ENCODE measurements at places on chromosomes 1 and 21.

GRCh38 chr1:191279266-191279800 is 801.7 kb upstream of the BRINP3 start:
- DNase-seq = no peak

- DNase-seq = no peak
Observed at GRCh38 chr1:25562928-25563283, 19.5 kb downstream of the LDLRAP1 start.

GRCh38 chr1:106924360-106924759 is 132.1 kb upstream of the PRMT6 start:
- no peak for DNase-seq

- DNase-seq = no peak
Observed at GRCh38 chr1:195188821-195189220, 1419.4 kb downstream of the KCNT2 start.

DNA sequence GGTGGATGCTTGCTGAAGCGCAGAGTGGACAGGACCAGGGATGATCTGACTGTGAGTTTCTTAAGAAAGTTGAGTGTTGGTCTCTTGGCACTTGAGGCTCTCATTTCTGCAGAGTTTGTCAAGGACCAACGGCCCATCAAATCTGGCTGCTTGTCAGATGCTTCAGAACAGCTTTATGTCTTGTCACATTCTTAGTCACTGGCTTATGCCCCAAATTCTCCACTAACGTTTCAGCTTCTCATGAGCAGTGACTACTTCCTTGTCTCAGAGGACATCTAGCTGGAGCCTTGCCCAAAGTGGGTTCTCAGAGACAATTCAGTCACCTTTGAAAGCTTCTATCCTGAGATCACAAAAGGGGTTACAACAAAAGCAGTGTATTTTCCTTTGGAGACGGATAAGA is 92.3 kb downstream of the ST6GALNAC5 start:
- no peak for DNase-seq

GRCh38 chr1:245807306-245807705 is 652.5 kb downstream of the KIF26B start:
- DNase-seq = no peak

- DNase-seq = no peak
Observed at GRCh38 chr1:64948905-64949833, 17.2 kb downstream of the JAK1 start.

DNA sequence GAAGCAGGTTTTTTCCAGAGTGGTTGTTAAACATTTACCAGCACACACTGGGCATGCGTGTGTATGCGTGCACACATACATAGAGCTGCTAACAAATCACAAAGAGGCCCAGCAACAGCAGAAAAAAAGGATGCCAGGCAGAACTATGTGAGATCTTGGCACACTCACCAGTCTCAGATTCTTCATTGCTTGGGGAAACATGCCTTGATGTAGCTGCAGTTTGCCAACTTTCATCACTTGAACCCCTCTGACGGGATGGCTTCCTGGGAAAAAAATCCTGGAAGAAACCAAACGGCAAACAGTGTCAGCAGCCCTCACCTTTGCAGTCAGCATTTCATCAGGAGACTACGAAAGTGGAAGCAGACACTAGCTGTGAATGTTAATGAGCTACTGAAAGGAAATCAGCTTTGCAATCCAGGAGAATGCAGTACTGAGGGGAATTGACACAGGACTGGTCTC is 609.1 kb downstream of the KIF26B start:
- DNase-seq = no peak

DNA sequence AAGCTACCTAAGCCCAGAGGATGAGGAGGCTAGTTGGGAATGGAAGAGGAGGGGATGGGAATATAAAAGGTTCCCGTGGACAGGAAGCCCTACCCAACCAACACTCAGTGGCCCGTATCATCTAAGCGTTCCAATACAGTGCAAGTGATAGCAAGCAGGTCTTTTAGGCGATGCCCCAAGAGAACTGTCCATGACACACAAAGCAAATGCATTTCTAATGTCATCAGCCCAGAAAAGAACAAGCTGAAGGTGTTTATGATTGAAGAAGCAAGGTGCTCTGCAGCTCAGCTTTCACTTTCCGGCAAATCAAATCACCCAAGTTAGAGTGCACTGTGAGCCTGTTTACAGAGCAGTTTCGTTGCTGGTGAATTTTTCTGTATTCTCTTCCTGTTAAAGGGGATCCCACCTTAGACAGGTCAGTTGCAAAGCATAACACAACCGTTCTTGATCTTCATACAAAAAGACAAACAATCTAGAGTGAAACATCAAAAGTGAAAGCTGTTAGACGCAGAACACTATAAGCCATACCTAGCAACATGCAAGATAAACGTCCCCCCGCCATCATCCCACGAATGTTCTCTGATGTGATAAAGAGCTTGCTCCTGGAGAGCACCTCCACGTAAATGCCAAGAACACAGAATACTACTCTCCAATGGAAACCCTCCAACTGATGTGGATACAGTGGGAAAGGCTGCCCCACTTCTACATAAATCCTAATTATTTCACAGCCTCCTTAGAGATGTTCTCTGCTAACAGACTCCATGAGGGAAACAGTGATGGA is 54.0 kb downstream of the PGBD5 start:
- DNase-seq = no peak

GRCh38 chr1:9703165-9703509 is 51.6 kb downstream of the PIK3CD start:
- DNase-seq = no peak

DNA sequence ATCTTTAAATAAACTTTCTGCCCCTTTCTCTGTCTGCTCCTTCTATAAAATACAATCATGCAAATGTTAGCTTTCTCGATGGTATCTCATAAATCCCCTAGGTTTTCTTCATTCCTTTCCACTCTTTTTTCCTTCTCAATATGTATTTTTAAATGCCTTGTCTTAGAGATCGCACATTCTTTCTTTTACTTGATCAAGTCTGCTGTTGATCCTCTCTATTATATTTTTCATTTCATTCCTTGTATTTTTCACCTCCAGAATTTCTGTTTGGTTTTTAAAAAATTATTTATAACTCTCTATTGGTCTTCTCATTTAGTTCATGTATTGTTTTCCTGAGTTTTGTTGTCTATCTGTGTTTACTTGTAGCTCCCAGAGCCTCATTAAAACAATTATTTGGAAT is 36.0 kb downstream of the TNFSF4 start:
- DNase-seq = no peak

GRCh38 chr1:189706594-189706993 is 771.1 kb downstream of the BRINP3 start:
- DNase-seq = no peak

GRCh38 chr1:36829066-36829465 is 205.2 kb downstream of the GRIK3 start:
- DNase-seq = peak; percentile 96

DNA sequence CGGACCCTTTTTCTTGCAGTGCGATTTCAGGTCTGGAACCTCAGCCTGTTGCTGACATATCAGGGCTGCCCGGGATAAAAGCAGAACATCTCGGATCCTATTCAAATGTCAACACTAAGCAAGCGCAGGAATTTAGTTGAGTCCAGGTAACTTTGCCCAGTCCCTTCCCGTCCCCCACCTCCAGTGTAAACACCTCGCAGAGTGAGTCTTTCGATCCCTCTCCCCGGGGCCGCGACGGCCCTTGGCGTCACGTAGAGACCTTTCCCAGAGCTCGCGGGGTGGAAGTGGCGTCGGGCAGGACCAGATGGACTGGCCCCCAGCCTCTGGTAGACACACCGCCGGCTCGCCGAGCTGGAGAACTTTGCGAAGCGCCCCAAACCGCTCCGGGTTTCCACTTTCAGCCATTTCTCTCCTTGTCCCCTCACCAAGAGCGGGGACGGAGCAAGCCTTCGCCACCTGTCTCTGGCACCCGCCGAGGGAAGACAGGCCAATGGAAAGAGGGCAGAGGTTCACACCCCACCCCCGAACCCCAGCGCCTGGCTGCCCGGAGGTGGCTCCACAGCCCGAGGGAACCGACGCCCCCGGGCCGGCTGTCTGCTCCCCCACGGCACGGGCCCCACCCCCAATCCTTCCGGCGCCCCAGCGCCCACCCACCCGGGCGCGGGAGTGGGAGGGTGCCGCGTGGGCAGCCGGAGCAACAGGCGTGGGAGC is 570 bp downstream of the KCND3 start:
- DNase-seq = peak; percentile 19

DNA sequence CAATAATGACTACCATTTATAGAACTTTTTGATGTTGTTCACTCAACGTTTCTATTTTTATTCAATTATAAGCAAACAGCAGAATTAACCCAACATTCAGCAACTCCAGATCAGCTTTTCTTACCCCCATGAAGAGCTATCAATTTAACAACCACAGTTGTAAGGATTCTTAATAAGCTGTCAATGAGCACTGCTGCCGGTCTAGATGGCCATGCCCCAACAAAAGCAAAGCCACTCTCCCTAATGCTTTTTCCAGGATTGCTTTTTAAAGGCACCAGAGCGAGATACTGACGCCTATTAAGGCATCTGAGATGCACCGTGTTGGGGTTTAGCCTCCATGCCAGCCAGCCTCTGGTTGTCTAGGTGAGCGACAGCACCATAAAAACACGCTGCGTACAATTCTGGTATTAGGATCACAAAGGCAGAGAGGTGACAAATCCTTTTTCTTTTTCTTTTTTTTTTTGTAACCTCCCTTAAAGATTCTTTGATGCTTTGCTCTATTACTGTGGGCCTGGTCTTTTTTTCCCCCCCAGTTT is 39.5 kb downstream of the PTPRC start:
- DNase-seq = no peak

All from NCI-H446 (cell line).